ENCODE measurements at places on chromosomes 7 and 10.
A peak's percentile ranks its signal among the peaks of the same experiment; 100 is the strongest.

DNA sequence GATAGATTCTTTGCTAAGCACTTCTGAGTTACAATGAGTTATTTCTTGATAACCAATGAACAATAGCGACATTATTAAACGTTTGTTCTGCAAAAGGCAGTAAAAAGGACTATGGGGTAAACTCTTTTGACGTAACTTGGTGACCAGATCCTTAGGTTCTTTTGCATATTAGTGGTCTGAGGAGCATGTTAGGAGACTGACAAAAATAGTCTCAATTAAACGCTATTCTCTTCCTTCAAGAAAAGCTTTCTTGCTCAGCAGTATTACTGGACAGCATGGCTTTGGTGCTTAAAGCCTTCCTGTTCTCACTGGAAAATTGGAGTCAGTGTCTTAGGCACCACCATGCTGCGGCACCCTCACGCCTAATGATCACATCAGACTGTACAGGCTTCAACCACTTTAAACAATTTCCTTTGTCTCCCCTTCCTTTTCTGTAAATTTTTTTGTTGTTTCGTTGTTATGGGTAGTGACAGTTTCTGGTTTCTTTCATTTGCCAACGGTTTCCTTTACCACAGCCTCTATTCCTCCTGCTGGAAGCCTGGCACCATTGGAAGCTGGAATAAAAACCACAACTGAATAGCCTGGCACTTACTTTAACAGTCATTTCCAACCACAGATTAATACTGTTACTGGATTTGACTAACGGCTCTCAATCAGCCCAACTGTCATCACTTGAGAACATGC, 49.2 kb upstream of the FAM133B start:
- DNase-seq = peak; percentile 19

DNA sequence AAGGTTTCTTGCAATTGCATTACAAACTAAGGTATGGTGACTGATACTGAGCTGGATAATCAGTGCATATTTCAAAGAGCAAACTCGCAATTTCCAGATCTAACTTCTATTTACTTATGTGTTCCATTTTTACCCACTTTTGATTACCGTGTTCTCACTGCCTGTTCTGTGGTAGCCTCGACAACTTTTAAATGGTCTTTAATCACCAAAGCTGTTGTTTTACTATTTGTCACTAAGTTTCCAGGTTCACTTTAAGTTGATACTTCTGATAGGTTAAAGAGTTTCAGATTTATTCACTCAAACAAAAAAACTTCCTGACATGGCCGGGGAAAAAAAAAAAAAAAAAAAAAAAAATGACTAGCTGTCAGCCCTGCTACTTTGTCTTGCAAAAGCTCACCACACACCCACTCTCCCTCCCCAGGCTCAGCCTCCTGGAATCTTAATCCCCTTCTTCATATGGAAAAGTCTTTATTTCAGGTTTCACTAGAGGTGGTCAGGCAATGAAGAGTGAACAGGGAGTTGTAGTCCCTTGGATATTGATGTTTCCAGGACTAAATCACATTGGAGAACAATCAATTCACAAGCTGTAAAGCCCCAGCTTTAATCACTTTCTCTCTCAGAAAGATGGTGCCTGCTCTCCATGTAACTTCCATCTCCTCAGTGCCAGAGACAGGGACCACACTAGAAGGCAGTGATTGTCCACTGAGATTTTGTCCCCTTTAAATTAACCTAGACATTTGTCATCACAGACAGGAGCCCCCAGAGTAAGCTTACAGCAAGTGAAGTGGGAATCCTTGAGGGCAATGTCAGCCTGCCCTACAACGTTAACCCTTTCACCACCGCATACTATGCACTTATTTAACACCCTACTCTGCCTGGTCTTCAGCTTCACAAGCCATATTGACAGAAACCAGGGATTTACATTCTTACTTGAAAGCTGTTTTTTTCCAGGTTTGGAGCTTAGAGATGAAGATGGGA, 749.1 kb upstream of the SORCS1 start:
- no peak for DNase-seq

GRCh38 chr10:20614911-20615310, 282.2 kb downstream of the NEBL start:
- DNase-seq = no peak

- no peak for DNase-seq
Observed at GRCh38 chr10:129626309-129626708, 159.3 kb downstream of the MGMT start.

DNA sequence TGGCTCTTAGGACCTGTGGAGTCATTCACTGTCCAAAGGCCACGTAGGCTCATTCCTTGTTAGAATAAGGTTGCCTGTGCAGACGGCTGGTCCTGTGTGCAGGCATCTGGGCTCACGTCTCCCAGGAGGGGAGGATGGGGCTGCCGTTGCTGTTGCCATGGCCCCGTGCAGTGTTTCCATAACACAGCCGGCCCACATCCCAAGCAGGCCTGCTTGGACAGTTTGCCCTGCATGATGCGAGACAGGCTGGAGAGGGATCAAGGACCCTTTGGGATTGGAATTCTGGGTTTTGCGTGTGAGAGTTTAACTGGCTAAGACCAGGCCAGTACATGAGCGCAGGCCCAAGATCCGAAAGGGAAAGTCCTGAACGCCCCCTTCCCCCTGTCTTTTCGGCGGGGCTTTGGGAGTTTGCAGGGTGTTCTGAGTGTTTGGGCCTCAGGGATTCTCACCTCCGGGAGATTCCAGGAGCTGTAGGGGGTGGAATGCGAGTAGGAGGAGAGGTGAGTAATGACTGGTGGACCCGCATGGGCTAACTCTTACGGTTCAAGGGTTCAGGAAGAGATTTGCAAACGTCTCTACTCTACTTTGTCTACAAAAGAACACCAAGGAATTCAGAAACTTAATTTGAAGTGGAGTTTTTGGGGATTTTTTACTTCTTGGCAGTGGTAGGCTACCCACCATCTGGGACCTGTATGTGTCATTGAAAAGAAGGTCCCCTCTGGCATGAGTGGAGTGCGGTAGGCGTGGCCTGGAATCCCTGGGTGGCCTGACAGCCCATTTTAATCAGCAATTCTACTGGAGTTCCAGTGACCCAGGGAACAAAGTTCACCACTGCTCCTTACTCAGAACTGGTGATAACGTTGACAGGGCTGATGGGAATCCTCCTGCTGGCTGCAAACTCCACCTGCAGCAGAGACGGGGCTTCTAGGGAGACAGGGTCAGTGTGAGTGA, 125.4 kb downstream of the ITIH5 start:
- no peak for DNase-seq

DNA sequence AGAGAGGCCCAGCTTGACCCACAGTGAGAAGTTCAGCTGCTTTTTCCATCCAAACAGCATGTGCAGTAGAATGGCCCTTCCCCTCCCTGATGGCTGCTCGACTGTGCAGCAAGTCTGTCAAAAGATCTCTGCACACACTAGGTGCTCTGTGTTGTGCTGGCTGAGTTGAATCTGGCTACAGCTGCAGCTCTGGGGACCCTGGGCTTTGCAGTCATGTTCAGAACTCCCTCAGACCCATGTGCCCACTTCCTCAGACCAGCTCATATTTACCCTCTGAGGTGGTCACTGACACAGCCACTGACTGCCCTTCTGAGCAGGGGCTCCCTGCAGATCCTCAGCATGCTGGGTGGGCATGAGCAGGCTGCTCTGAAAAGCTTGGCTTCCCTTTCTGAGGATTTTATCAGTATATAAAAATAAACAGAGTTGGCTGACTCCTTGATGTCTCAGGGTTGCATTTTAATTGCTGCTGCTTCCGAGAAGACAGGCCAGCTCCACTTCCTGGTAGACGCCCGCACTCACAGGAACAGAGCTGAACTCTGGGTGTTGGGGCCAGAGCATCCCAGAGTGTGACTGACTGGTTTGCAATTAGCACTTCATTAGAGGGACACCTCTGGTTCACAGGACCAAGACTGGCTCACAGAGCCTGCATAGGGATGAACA, 507.9 kb downstream of the RPS24 start:
- DNase-seq = no peak
